ENCODE measurements at places on chromosomes 4 and X. TPM values are rescaled to one million over a fixed set of nuclear protein-coding genes. Genes with fewer than 3 reads are reported as not detected.

DNA sequence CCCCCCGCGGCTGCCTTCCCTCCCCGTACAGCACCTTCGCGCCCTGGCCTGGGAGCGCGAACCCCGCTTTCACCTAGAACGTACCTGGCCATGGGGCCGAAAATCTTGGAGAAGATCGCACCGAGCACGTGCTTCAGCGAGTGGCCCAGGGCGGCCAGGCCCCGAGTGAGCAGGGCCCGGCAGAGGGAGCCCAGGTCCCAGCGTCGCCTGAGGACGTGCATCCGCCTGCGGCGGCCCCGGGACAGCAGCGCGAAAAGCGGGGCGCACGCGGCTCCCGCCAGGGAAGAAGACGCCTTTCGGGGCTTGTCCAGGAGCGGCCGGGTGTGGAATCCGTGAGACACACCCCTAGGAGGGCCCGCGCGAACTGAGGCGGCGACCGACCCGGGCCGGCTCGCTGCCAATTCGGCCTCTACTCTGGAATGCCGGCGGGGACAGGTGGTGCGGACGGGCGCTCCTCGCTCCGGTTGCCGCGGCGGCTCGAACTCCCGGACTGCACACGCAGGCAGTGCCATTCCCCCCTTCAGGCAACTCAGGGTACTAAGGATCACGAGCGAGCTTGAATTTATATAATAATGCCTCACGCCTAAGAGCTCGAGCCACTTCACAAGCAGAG, at the start of gene HS6ST2:
HS6ST2 (minus strand) TSS at position 539 of the 613 bp plus-strand sequence.
- H3K36me3 ChIP-seq = no peaks in the 10 kb centered on the region
- peaks cover 9% of the 10 kb centered on the region for H3K4me1 ChIP-seq
- peak within 1 kb of the TSS; percentile 24 for H3K4me3 ChIP-seq

DNA sequence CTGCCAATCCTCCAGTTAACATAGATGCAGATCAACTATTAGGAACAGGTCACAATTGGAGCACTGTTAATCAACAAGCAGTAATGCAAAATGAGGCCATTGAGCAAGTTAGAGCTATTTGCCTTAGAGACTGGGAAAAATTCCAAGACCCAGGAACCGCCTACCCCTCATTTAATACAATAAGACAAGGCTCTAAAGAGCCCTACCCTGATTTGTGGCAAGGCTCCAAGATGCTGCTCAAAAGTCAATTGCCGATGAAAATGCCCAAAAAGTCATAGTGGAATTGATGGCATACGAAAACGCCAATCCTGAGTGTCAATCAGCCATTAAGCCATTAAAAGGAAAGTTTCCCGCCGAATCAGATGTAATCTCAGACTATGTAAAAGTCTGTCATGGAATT, 20.5 kb upstream of the TRIM61 start:
- H3K4me1 ChIP-seq = no peaks in the 10 kb centered on the region
- no peaks in the 10 kb centered on the region for H3K27me3 ChIP-seq
- H3K36me3 ChIP-seq = no peaks in the 10 kb centered on the region

GRCh38 chr4:56220261-56220660, 167.0 kb downstream of the AASDH start:
- no peaks in the 10 kb centered on the region for H3K36me3 ChIP-seq
- no peaks in the 10 kb centered on the region for H3K27me3 ChIP-seq
- DNase-seq = no peak
- no peak overlapping the region for H3K27ac ChIP-seq

DNA sequence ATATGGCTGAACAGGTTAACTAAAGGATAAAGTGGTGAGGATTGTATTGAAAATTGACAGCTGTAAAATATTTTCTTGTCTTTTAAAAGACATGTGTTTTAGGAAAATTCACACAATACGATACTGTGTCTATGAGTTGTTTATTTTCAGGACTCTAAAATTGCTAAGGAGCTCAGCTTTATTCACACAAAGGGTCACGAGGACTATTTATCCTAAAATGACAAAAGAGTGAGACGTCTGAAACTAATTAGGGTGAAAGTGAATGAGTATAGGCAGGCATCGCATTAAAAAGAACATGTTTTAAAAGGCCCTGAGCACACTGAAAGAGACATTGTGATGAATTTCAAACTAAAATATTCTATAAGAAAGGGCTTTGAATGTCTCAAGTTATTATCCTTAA, 304.7 kb downstream of the SH2D1A start:
- DNase-seq = no peak
- no peaks in the 10 kb centered on the region for H3K36me3 ChIP-seq
- no peaks in the 10 kb centered on the region for H3K4me1 ChIP-seq
- H3K27ac ChIP-seq = no peak overlapping the region
- H3K4me3 ChIP-seq = no peak overlapping the region
- no peaks in the 10 kb centered on the region for H3K27me3 ChIP-seq

DNA sequence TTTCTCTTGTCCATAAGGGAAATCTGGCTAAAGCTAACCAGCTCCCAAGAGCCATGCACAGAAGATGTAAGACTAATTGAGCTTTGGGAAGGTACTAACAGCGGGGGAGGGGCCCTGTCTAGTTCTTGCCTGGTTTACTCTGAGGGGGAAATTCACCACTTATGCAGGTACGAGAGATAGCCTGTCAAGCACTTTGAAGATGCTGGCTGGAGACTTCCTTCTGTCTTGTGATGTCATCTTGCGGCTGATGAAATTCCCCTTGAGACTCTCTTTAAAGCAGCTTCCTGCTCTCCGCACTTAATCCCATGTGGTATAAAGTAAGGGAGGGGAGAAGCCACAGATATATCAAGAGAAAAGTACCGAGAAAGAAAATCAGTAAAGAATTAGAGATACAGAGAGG, 345.3 kb downstream of the MAPK10 start:
- no peak overlapping the region for H3K4me3 ChIP-seq
- peaks cover 15% of the 10 kb centered on the region for H3K4me1 ChIP-seq
- H3K27me3 ChIP-seq = no peaks in the 10 kb centered on the region
- DNase-seq = no peak
- H3K27ac ChIP-seq = no peak overlapping the region
- no peaks in the 10 kb centered on the region for H3K36me3 ChIP-seq

- H3K4me1 ChIP-seq = no peaks in the 10 kb centered on the region
- H3K27ac ChIP-seq = no peak overlapping the region
- H3K4me3 ChIP-seq = no peak overlapping the region
Observed at GRCh38 chrX:134727363-134727762, 69.1 kb upstream of the PLAC1 start.

DNA sequence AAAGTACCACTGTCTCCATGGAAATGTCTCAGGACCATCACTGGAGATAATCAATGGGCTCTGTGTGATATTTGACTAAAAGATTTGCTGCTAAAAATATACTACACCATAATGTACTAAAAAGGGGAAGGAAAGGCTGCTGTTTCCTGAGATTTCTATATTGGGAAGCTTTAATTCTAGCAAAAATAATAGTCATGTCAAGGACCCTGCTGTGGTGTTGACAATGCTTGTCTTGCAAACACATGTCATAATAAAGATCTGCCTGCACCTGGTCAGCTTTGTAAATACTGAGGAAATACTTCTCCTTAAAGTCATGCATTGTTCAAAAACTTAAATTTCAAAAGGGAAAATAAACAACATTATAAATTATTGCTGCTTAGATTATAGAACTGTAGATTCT, 417.9 kb downstream of the GPM6A start:
- no peaks in the 10 kb centered on the region for H3K36me3 ChIP-seq
- no peak overlapping the region for H3K27ac ChIP-seq
- H3K27me3 ChIP-seq = no peaks in the 10 kb centered on the region
- H3K4me3 ChIP-seq = no peak overlapping the region

- no peaks in the 10 kb centered on the region for H3K27me3 ChIP-seq
- no peak overlapping the region for H3K4me3 ChIP-seq
- no peak for DNase-seq
- no peaks in the 10 kb centered on the region for H3K4me1 ChIP-seq
- no peak overlapping the region for H3K27ac ChIP-seq
Observed at GRCh38 chr4:159060161-159060560, 42.7 kb upstream of the RAPGEF2 start.

GRCh38 chr4:99324979-99325378, 3.8 kb upstream of the ADH1B start:
- H3K27ac ChIP-seq = peak overlapping the region; percentile 69
- no peaks in the 10 kb centered on the region for H3K36me3 ChIP-seq
- no peak overlapping the region for H3K4me3 ChIP-seq
- DNase-seq = peak; percentile 82
- H3K27me3 ChIP-seq = no peaks in the 10 kb centered on the region

GRCh38 chr4:11050766-11051165, 366.2 kb upstream of the CLNK start:
- no peak overlapping the region for H3K4me3 ChIP-seq
- H3K4me1 ChIP-seq = no peaks in the 10 kb centered on the region
- H3K27ac ChIP-seq = no peak overlapping the region
- no peaks in the 10 kb centered on the region for H3K36me3 ChIP-seq
- no peaks in the 10 kb centered on the region for H3K27me3 ChIP-seq
- no peak for DNase-seq

DNA sequence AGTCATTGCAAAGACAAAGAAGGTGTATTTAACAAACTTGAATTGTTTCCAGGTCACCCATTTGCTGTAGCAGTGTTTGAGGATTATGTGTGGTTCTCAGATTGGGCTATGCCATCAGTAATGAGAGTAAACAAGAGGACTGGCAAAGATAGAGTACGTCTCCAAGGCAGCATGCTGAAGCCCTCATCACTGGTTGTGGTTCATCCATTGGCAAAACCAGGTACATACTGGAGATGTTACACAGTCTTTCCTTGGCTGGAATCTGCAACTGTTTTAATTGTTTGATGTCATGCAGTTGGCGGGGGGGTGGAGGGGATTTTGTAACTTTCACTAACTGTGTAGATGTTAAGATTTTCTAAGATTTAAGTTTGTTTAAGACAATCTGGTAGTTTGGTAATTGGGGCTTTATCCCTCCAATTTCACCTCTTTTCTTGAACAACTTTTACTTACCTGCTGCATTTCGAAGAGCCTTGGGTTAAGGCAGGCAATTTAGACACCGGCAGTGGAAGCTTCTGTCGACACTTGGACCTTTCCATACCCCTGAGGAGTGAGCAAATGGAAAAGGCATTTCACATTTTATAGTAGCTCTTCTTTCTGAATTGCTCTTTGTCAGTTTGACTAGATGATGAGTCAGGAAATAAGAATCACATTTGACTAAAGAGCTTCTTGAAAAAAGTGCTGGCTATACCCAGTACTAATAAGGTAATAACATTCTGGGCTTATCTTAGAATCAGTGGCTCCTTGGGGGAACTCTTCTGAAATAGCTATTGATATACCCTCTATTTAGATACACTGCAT, 67.4 kb downstream of the EGF start:
- no peak overlapping the region for H3K27ac ChIP-seq
- no peaks in the 10 kb centered on the region for H3K4me1 ChIP-seq
- H3K27me3 ChIP-seq = no peaks in the 10 kb centered on the region
- no peak overlapping the region for H3K4me3 ChIP-seq

GRCh38 chrX:19747652-19748610, 139.5 kb downstream of the SH3KBP1 start:
- peak overlapping the region; percentile 59 for H3K27ac ChIP-seq
- DNase-seq = no peak
- H3K36me3 ChIP-seq = no peaks in the 10 kb centered on the region
- no peak overlapping the region for H3K4me3 ChIP-seq

DNA sequence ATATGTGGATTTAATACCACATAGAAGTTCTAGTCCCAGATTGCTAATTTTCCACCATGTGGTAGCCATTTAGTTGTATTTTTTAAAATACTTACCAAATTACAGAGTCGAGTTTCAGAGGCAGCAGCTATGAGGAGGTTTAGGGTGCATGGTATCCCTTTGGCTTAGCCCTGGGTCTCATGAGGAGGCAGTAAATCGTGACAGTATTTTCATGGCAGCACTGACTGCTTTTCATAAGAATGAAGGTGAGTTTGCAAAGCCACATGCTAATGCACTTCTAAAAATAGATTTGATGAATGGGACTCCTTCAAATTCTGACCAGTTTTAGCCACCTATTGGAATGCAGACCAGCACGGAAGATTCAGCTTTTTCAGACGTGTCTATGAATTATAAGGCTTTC, 114.0 kb upstream of the FRG1 start:
- H3K27me3 ChIP-seq = no peaks in the 10 kb centered on the region
- H3K4me3 ChIP-seq = no peak overlapping the region
- DNase-seq = no peak

GRCh38 chr4:176217510-176217909, 22.1 kb upstream of the SPATA4 start:
- H3K27me3 ChIP-seq = no peaks in the 10 kb centered on the region
- H3K4me3 ChIP-seq = no peak overlapping the region
- no peaks in the 10 kb centered on the region for H3K36me3 ChIP-seq
- DNase-seq = no peak

DNA sequence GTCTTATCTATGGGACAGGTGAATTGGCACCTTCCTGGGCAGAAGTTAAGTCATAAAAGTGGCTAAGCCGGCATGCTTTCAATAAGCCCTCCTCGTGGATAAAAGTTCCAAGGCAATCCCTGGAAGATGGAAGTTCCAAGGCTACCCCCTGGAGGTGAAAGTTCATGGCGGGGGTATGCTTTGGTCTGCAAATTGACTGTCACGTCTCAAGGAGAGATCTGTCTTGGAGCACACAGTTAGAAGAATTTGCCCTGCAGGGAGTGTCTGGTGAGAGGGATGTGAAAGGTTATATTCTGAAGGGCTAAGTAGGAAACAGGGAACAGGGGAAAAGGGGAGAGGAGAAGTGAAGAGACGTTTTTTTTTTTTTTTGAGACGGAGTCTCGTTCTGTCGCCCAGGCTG, 26.2 kb upstream of the GPR173 start:
- no peak overlapping the region for H3K27ac ChIP-seq
- no peaks in the 10 kb centered on the region for H3K36me3 ChIP-seq
- no peak overlapping the region for H3K4me3 ChIP-seq
- no peaks in the 10 kb centered on the region for H3K27me3 ChIP-seq
- no peaks in the 10 kb centered on the region for H3K4me1 ChIP-seq

- H3K4me3 ChIP-seq = no peak overlapping the region
- H3K36me3 ChIP-seq = no peaks in the 10 kb centered on the region
- DNase-seq = no peak
- no peaks in the 10 kb centered on the region for H3K4me1 ChIP-seq
- H3K27me3 ChIP-seq = peaks cover 42% of the 10 kb centered on the region
Observed at GRCh38 chr4:3700736-3701135, 65.4 kb upstream of the ADRA2C start.

- H3K27me3 ChIP-seq = no peaks in the 10 kb centered on the region
- no peak overlapping the region for H3K27ac ChIP-seq
- peaks cover 4% of the 10 kb centered on the region for H3K4me1 ChIP-seq
- H3K36me3 ChIP-seq = no peaks in the 10 kb centered on the region
- DNase-seq = no peak
- no peak overlapping the region for H3K4me3 ChIP-seq
Observed at GRCh38 chr4:141140391-141141200, 7.3 kb upstream of the RNF150 start.

DNA sequence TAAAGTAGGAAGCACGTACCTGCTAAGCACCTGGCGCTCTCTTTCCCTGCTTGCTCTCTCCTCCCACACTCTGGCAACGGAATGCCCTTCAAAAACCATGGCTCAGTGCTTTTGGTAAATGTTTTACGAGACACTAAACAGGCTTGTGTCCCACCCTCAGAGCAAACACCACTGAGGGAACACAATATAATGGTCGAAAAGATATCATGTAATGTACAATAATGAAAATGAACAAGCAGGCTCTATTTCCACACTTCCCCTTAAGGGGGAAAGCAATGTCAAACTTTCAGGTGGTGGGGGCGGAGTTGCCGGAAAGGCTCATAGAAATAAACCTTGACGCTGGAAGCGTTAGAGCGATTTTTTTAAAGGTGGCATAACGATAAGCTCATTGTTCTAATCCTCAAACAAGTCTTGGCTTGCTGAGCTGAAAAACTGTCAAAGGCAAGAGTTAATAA, 115.1 kb downstream of the RBM47 start:
- H3K27me3 ChIP-seq = no peaks in the 10 kb centered on the region
- no peak for DNase-seq
- no peaks in the 10 kb centered on the region for H3K36me3 ChIP-seq
- no peaks in the 10 kb centered on the region for H3K4me1 ChIP-seq

Gene PPARGC1A
- total RNA-seq = 5.9 TPM

Gene FDCSP
- total RNA-seq = not detected

Gene PAGE5
- total RNA-seq = not detected

Gene HDX
- 6.6 TPM for total RNA-seq

Gene SYP
- total RNA-seq = 9.9 TPM

Gene CLCN5
- total RNA-seq = 5.7 TPM

Gene PQBP1
- total RNA-seq = 46.9 TPM

Gene CTAG2
- total RNA-seq = not detected
